ENCODE measurements at places on chromosomes 2 and 18.

DNA sequence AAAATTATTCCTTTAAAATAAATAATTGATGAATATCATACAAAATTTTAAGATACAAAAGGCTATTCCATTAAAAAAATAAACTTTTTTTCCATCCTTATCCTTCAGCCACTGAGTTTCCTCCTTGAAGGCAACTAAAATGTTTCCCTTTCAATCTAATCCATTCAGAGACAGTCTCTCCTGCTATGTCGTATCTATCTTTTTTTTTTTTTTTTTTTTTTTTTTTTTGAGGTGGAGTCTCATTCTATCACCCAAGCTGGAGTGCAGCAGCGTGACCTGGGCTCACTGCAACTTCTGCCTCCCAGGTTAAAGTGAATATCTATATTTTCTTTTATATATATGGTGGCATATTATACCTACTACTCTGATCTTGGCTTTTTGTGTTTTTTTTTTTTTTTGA, 31.7 kb upstream of the SOS1 start:
- peaks cover 3% of the 10 kb centered on the region for H3K27me3 ChIP-seq
- H3K27ac ChIP-seq = no peak overlapping the region
- H3K4me1 ChIP-seq = peaks cover 5% of the 10 kb centered on the region
- no peak overlapping the region for H3K4me3 ChIP-seq

GRCh38 chr2:159285433-159285832, 1.1 kb downstream of the WDSUB1 start:
- H3K36me3 ChIP-seq = peaks cover 21% of the 10 kb centered on the region
- H3K27ac ChIP-seq = peak overlapping the region; percentile 18
- DNase-seq = no peak
- H3K4me1 ChIP-seq = peaks cover 31% of the 10 kb centered on the region
- H3K4me3 ChIP-seq = peak overlapping the region; percentile 92
- H3K27me3 ChIP-seq = peaks cover 3% of the 10 kb centered on the region

- no peak overlapping the region for H3K27ac ChIP-seq
- H3K27me3 ChIP-seq = no peaks in the 10 kb centered on the region
- peaks cover 15% of the 10 kb centered on the region for H3K36me3 ChIP-seq
Observed at GRCh38 chr2:172039011-172039704, 39.4 kb downstream of the METAP1D start.

- H3K27me3 ChIP-seq = peaks cover 43% of the 10 kb centered on the region
- no peak overlapping the region for H3K27ac ChIP-seq
- no peak overlapping the region for H3K4me3 ChIP-seq
- DNase-seq = no peak
- H3K4me1 ChIP-seq = peaks cover 91% of the 10 kb centered on the region
Observed at GRCh38 chr2:70939839-70940580, 4.3 kb downstream of the ATP6V1B1 start.

GRCh38 chr2:177754492-177754873, 318.1 kb downstream of the PDE11A start:
- peak overlapping the region; percentile 29 for H3K4me3 ChIP-seq
- DNase-seq = peak; percentile 16
- peaks cover 7% of the 10 kb centered on the region for H3K27me3 ChIP-seq
- H3K4me1 ChIP-seq = peaks cover 78% of the 10 kb centered on the region
- peak overlapping the region; percentile 99 for H3K27ac ChIP-seq

DNA sequence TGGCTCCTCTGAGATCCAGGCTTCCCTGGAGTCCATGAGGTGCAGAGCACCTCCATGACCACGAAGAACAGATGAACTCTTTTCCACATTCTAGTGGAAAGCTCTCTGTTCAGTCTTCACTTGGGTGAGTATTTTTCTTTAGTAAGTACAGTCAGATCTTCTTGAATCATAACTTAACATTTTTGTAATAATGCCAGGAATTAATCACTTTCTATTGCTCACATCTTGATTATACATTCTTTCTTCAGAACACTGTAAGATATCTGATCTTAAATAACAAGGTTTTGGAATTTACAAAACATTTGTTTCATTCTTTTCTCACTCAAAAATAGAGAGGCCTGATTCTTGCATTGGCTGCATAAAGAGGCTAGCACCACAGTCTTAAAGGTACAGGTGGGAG, 45.4 kb upstream of the RND3 start:
- no peak overlapping the region for H3K27ac ChIP-seq
- no peak for DNase-seq
- peaks cover 4% of the 10 kb centered on the region for H3K36me3 ChIP-seq
- no peak overlapping the region for H3K4me3 ChIP-seq

- H3K4me1 ChIP-seq = peaks cover 12% of the 10 kb centered on the region
- H3K27ac ChIP-seq = no peak overlapping the region
- peaks cover 6% of the 10 kb centered on the region for H3K27me3 ChIP-seq
Observed at GRCh38 chr18:3411854-3412268, 38.1 kb upstream of the TGIF1 start.

DNA sequence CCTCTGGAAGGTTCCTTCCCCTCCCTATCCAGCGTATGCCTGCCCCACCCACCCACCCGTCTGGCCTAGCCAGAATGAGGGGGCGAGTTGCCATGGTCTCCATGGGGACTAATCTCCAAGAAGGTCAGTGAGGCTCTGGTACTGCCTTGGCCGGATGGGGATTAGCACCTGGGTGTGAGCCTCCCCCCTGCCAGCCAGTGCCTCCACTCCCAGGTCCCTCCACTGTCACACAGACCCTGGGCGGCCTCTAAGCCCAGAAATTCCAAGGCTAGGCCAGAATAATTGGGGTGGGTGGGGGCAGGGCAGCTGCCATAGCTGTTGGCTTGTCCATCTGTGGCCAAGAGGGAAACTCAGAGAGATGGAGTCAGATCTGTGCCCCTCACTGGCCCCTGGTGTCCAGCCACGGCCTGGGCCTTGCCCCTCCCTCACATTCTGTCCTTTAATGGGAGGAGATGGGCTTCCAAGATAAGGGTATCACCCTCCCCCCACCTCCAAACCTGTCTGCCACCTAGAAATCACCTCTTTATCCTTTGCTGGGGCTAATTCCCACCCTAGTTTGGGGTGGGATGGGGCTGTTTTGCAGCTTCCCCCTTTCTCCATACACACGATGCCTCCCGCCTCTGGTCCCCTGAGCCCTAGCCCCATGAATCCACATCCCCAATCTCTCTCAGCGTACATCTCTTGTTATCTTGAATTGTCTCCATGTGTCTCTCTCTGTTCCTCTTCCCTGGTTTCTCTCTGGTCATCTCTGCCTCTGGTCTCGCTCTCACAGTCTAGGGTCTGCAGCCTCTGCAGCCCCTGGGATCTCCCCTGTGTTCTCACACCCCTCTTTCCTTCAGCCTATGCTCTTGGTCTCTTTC, 6.0 kb upstream of the CRYBA2 start:
- DNase-seq = no peak
- H3K27ac ChIP-seq = no peak overlapping the region
- no peaks in the 10 kb centered on the region for H3K36me3 ChIP-seq
- no peak overlapping the region for H3K4me3 ChIP-seq
- H3K4me1 ChIP-seq = peaks cover 11% of the 10 kb centered on the region

DNA sequence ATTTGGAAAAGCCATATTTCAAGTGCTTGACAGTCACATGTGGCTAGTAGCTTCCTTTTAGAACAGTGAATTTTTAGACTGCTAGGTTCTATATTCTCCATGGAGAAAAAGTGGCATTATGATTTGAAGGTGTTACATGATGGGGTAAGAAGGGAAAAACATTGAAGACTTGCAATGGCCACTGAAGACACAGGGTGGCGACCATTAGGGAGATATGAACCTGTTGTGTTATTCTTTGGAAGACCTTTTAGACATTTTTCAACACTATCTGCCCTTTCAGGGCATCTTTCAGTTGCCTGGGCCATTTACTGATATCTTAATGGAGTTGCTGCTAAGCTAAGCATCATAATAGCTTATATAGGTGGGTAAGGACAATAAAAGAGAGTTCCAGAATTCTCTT, 1387.2 kb downstream of the SUCLG1 start:
- no peak for DNase-seq
- peaks cover 14% of the 10 kb centered on the region for H3K4me1 ChIP-seq
- H3K27ac ChIP-seq = no peak overlapping the region

GRCh38 chr18:79944746-79945117, 6.7 kb downstream of the SLC66A2 start:
- peaks cover 26% of the 10 kb centered on the region for H3K36me3 ChIP-seq
- peak overlapping the region; percentile 38 for H3K4me3 ChIP-seq
- peak overlapping the region; percentile 32 for H3K27ac ChIP-seq
- peaks cover 10% of the 10 kb centered on the region for H3K27me3 ChIP-seq
- peaks cover 46% of the 10 kb centered on the region for H3K4me1 ChIP-seq
- DNase-seq = no peak

- DNase-seq = no peak
- no peak overlapping the region for H3K4me3 ChIP-seq
- H3K27ac ChIP-seq = peak overlapping the region; percentile 50
- H3K4me1 ChIP-seq = peaks cover 36% of the 10 kb centered on the region
- no peaks in the 10 kb centered on the region for H3K27me3 ChIP-seq
- H3K36me3 ChIP-seq = peaks cover 4% of the 10 kb centered on the region
Observed at GRCh38 chr2:9897846-9898245, 53.6 kb upstream of the GRHL1 start.

- no peaks in the 10 kb centered on the region for H3K36me3 ChIP-seq
- no peak overlapping the region for H3K27ac ChIP-seq
- H3K4me3 ChIP-seq = no peak overlapping the region
- no peaks in the 10 kb centered on the region for H3K27me3 ChIP-seq
- no peaks in the 10 kb centered on the region for H3K4me1 ChIP-seq
Observed at GRCh38 chr2:145739681-145740080, 1219.8 kb upstream of the ZEB2 start.

DNA sequence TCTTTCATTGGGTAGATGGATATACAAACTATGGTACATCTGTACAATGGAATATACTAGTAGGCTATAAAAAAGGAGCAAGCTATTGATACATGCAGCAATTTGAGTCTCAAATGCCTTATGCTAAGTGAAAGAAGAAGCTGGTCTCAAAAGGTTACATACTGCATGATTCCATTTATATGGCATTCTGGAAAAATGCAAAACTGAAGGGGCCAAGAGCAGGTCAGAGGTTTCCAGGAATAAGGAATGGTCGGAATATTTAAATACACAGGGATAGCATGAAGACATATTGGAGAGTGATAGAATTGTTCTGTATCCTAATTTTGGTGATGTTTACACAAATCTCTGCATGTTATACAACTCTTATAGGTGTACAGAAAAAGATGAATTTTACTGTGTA, 85.8 kb downstream of the BABAM2 start:
- no peak overlapping the region for H3K4me3 ChIP-seq
- H3K36me3 ChIP-seq = no peaks in the 10 kb centered on the region
- DNase-seq = no peak
- H3K4me1 ChIP-seq = no peaks in the 10 kb centered on the region
- H3K27ac ChIP-seq = no peak overlapping the region

DNA sequence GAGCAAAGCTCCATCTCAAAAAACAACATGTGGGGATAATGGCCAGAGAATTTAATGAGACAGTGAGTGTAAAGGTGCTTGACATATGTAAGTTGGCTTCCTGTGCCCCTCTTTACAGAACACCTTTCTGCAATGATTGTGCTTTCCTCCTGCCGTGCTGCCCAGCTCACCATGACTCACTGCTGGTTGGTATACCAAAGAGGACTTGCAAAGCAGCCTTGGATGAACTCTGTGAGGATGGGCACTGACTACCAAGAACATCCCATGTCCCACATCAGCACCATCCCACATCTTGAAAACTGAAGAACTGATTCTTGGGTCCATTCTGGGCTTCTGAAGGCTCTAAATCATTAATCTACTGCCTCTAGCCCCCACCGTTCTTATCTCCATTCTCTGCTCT, 52.2 kb downstream of the NGEF start:
- H3K4me1 ChIP-seq = no peaks in the 10 kb centered on the region
- peaks cover 15% of the 10 kb centered on the region for H3K27me3 ChIP-seq
- no peak for DNase-seq

DNA sequence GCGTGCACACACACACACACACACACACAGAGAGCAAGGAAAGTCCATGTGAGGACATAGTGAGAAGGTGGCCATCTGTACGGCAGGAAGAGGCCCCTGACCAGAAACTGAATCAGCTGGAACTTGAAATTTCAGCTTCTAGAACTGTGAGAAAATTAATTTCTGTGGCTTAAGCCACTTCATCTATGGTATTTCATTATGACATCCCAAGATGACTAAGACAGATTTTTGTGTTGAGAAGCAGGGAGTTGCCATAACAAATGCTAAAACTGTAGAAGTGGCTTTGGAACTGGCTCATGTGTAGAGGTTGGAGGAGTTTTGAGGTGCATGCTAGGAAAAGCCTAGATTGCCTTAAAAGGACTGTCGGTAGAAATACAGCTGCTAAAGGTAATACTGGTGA, 63.4 kb upstream of the ZBTB7C start:
- no peaks in the 10 kb centered on the region for H3K36me3 ChIP-seq
- DNase-seq = no peak
- H3K27me3 ChIP-seq = peaks cover 24% of the 10 kb centered on the region
- H3K4me1 ChIP-seq = no peaks in the 10 kb centered on the region
- H3K27ac ChIP-seq = no peak overlapping the region
- H3K4me3 ChIP-seq = no peak overlapping the region

- no peaks in the 10 kb centered on the region for H3K27me3 ChIP-seq
- peak overlapping the region; percentile 64 for H3K27ac ChIP-seq
- peaks cover 42% of the 10 kb centered on the region for H3K36me3 ChIP-seq
- no peak for DNase-seq
- H3K4me1 ChIP-seq = no peaks in the 10 kb centered on the region
Observed at GRCh38 chr2:70161069-70161534, 29.7 kb downstream of the C2orf42 start.

- no peak overlapping the region for H3K27ac ChIP-seq
- peaks cover 3% of the 10 kb centered on the region for H3K27me3 ChIP-seq
- H3K36me3 ChIP-seq = no peaks in the 10 kb centered on the region
Observed at GRCh38 chr2:98078701-98079100, 8.3 kb upstream of the VWA3B start.

DNA sequence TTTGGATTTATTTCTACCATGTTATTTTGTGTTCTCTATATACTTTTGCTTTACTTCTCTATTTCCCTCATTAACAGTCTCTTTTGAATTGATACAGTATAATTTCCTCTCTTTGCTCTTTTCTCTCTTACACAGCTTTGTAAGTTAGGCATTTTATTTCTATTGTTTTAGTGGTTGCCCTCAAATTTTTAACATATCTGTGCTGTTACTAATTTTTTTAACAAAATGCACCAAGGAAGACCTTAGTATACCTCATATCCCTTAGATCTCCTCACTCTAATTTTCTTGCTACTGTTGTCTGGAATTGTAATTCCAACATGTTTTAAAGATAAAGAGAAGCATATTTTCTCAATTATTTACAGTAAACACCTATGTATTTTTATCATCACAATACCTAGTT, 416.8 kb upstream of the SLC14A2 start:
- H3K4me3 ChIP-seq = no peak overlapping the region
- no peak for DNase-seq
- H3K4me1 ChIP-seq = peaks cover 5% of the 10 kb centered on the region
- no peak overlapping the region for H3K27ac ChIP-seq
- H3K36me3 ChIP-seq = no peaks in the 10 kb centered on the region
- peaks cover 4% of the 10 kb centered on the region for H3K27me3 ChIP-seq

DNA sequence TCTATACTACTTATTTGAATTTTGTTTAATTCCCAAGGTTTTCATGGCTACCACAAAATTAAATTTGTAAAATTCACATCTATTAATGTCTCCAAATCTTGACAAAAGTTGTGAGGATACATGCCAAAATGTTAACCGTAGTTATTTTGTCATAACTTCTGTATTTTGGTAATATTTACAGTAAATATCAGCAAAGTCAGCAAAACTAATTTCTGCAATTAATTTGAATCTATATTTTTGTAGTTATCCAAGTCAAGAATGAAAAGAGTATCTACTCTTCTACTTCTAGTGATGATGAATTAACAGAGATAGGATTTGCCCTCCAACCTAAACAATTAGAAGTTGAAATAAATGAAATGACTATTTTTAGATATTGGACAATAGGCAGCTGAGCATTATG, 238.9 kb downstream of the CYP26B1 start:
- no peak overlapping the region for H3K27ac ChIP-seq
- H3K27me3 ChIP-seq = peaks cover 41% of the 10 kb centered on the region
- H3K4me1 ChIP-seq = no peaks in the 10 kb centered on the region
- peaks cover 5% of the 10 kb centered on the region for H3K36me3 ChIP-seq
- no peak for DNase-seq
- no peak overlapping the region for H3K4me3 ChIP-seq

Measured in nephron progenitor cell (in vitro differentiated cells).